ENCODE measurements at places on chromosomes 2 and 18.
A peak's percentile ranks its signal among the peaks of the same experiment; 100 is the strongest.

DNA sequence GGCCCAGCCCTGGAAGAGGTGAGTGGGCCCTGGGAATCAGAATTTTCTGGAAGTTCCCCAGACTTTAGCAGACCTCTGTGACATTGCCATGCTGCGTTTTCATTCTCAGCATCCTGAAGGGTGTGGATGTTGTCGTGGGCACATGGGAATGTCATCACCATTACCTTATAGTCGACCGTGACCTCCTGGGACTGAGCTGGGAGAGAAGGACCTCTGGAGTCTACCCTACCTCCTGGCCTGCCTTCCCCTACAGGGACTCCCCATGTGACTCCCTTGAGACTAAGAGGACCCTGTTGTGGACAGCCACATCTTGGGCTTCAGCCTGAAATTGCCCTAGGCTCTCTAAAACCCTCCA lies 43.0 kb downstream of the CNGA3 start:
- DNase-seq, result no peak

DNA sequence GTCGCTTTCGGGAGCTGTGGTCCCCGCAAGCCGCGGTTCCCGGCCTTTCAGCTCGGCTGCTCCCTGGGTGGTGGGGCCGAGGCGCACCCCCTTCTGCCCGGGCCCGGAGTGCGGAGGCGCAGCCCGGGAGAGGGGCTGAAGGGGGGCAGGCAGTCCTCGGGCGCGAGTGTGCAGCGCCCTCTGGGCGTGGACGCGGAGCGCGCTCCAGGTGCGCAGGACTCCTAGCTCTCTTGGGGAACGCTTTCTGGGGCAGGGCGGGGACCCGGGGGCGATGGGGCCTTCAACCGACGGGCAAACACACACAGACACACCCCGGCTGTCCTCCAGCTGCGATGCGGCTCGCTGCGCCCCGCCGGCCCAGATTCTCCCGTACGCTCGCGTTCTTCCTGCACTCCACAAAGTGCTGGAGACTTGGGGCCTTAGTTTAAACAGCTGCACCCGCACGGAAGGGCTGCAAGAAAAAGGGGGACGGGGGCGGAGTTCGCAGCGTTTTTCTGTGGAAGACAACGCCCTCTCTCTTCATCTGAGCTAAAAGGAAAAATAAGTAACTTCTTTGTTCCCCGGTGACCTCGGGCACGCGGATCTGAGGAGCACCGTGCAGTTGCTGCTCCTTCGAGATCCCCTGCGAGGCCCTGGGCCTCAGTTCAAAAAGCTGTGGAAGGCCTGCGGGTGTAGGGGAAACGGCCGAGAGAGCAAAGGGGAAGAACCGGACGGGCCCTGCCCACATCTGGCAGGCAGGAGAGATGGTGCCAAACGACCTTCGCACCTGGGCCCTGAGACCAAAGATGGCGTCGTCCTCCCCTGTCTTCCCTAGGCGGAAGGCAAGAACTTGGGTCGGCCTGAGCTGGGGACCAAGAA lies 593 bp upstream of the SDC1 start:
- DNase-seq, result no peak

- DNase-seq, result no peak
Observed at GRCh38 chr2:96498021-96498431, 7.1 kb downstream of the NEURL3 start.

DNA sequence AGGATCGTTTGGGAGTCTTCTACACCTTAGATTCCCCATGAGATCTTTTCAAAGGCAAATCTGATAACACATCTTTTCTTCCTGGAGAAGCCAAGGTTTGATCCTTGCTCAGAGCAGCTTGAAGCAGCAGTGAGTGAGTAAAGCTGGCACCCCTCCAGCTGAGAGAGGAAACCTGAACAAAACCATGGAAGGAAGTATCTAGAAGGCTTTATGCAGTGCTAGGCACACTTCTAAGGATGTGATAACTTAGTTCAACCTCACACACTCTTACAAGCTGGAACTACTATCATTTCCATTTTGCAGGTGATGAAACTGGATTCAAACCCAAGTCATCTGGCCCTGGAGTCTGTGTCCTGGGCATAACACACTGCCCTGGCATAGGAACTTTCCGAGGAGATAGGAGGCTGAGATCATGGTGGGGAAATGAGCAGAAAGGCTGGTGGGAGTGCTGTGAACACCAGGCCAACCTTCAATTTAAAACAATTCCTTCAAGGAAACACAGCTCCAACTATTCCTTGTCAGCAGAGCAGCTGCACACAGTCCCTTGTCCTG lies 71.2 kb downstream of the CTAGE1 start:
- no peak for DNase-seq

DNA sequence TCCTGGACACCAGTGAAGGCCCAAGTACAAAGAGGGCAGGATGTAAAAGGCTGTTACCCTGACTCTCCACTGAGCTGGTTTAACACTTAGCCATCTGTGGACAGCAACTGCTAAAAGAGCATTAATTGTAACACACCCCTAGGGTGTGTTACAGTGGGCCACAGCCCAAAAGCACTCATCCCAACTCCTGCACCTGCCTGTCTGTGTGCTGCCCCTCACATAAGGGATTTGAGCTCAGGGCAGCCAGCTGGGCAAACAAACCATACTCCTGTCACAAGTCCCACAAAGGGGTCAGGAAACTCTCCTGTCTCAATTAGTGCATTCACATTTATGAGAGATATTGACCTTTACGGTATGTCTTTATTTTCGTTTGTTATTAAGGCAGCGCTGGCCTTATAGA lies 833.1 kb upstream of the NXPH2 start:
- peak; percentile 81 for DNase-seq

DNA sequence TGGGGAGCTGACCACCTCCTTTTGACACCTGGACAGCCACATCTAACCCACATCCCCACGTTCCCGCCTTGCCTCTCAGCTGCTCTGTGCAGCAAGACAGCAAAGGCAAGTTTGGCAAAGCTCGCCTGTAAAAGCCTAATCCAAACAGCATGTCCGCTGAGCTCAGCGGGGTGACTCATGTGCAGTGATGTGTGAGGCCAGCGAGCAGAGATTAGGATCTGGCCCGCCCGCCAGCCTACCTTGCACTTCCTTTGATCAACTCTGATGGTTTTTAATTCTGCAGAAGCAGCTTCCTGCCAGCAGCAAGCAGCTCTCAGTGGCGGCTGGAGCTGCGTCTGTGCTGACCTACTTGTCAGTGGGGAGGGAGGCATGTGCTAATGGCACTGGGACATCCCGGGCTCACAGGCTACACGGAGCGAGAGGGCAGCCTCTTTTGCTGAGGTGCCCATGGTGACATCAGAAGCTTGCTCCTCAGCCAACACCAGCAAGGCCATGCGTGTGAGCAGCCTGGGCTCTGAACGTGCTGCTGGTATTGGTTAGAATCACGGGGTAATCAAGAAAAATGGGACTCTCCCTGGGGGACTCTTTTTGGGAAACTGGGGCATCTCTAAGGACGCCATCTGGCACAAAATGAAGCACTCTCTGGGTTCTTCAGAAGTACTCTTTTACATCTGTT lies 36.0 kb upstream of the EML4 start:
- DNase-seq, result peak; percentile 17

DNA sequence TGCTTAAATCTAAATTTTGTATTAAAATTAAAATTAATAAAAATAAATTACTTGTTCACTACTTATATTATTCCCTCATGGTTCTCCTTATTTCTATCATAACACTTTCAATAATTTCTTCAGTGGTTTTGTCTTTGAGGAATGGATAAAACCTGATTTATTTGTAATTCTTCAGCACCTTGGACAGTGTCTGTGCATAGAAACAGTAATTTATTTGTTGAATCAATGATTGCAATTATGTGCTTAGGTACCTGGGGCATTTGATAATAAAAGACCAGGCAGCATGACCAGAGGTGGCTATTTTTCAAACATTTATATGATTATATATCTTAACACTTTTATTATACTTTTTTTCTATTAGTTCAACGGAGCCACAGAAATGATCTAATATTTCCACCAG lies 1062.7 kb downstream of the DSC3 start:
- DNase-seq, result no peak

- DNase-seq, result no peak
Observed at GRCh38 chr2:240501531-240501991, 56.2 kb downstream of the ANKMY1 start.

- no peak for DNase-seq
Observed at GRCh38 chr2:61727746-61728145, 126.1 kb downstream of the FAM161A start.

DNA sequence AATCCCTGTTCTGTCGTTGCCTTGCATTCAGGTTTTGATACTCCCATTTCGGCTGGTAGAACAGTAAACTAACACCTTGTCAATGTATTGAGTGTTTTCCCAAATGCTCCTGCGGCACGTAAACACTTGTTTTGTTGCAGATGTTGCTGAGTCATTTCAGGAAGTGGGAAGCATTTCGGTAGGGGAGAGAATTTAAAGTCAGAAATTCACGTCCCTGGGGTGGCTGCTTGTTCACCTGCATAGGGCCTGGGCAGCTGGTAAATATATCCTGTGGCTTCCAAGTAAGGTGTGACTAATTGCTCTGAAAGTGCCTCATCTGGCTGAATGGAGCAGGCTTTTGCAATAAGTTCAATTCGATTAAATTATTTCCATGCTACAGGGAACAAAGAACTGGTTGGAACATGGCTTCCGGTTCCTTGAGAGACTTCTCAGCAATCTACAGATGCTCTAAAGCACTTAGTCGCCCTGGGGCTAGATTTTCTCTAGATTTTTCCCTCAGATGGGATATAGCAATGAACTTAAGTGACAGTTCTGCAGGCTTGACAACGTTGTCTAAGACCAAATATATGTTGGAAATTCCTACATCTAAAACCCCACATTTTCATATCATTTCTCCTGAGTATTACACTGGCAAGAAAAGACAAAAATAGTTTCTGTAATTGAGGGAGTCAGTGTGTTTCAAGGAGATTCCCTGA lies 5.2 kb downstream of the GALR1 start:
- no peak for DNase-seq

DNA sequence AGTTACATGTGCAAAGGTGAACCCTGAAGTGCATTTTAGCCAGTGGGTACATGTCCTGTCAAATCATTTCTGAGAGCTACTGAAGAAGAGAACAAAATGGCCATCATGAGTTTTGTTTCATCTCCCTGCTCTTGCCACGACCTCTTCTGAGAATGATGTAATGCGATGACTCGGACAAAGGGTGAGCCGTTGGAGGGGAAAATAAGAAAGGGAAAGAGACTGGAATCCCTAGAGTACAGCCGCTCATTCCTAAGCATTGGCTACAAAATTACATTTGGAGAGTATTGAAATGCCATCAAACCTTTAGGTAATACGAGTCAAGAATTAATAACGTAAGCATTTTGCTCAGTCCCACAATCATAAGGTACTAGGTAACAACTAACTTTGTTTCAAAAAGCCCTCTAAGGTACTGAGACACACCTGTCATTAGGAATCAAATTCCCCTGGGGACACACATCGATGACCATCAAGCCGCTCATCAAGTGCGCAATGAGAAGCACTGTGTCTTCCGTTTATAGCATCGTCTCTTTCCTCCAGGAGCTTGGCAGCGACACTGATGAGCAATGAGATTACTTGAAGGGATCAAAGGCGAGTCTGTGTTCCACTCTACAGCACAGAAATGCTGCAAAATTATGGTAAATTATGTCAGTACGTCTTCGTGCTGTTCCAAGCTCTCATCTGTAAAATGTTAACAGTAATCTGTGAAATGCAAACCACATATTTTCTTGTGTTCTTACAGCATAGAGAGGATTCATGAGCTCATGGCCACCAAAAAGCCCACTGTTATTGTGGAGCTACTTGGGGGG lies 97.3 kb upstream of the PIEZO2 start:
- DNase-seq, result no peak

DNA sequence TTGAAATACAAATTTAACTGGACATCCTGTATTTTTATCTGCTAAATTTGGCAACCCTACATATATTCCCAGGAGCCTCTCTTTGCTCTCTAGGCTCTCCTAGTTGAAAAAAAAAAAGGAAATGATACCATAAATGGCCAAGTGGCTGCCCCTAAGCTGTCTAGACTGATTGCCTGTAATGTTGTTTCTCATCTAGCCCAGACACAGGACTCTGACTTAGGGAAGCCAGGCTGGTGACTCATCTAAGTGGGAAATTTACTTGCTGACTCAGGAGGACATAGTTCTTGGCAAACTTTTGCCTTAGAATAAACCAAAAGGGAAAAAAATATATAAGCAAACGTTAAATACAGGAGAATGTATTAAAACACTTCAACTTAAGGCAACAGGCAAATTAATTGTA lies 14.6 kb upstream of the ITGAV start:
- no peak for DNase-seq

DNA sequence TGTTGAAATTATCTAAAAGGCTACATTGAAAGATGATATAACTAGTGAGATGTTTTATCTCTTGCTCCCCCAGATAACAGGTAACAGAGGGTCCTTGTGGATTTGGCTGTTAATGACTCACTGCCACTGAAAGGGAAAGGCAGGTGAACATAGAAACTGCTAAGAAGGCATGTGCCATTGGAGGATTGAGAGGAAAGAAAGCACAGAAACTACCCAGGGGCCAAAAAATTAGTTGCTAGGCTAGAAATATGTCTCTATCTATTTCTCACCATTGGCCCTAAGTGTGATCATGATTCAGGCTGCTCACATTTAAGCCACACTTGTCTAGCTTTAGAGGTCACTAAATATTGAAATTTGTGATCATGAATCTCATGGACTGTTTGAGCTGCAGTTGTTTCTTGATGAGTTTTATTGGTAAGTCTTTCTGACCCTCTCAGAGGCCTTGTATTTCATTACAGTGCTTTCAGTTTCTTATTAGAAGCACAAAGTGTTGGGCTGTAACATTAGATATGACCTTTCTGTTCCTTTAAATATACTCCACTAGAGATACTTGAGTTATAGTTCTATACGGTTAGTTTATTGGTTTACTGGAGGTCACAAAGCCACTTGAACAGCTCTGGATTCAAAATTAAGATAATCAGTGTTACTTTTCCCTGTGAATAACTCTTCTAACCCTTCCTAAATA lies 26.2 kb downstream of the NAB1 start:
- no peak for DNase-seq

DNA sequence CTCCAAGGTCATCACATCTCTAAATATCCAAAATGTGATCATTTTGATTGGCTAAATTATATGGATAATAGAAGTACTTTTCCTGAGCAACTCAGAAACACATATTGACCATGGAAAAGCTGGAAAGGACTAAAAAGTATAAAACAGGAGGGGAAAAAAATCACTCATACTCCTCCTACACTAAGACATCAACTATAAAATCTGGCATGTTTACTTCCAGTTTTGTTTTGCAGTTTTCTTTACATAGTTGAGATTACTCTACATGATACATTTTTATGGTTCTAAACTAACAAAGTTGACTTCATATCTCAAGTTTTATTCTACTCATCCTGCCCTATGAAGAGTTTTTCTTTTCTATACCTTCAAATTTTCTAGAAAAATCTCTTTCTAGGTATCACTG lies 46.0 kb upstream of the SP3 start:
- no peak for DNase-seq

DNA sequence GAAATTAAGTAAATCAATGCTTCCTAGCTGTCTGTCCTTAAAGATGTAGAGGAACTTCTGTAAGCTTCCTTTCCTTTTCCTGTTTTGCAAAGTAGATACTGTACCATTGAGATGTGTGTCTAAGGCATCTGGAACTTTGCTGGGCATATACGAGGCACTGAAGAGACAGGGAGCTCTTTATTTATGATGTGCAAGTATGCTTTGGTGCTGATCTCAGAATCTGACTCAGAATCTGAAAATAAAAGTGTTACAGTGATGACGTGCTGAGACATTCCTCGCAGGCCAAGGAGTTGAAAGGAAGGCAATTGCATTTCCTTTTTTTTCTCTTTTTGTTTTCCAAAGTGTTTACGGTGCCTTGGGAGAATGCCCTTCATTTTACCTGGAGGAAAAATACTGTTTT lies 230.9 kb upstream of the RGPD4 start:
- DNase-seq, result no peak

GRCh38 chr2:69740502-69740951 lies 1.4 kb upstream of the ANXA4 start:
- DNase-seq, result no peak

Data from NCI-H2029 treated with DMSO at 0.1 percent for 48 hours (cell line).